Right lobe of liver (tissue), 6 donors: ENCODE measurements at places on chromosomes 4 and X.

GRCh38 chr4:81422595-81422994, 49.1 kb downstream of the RASGEF1B start:
- no peak for DNase-seq

DNA sequence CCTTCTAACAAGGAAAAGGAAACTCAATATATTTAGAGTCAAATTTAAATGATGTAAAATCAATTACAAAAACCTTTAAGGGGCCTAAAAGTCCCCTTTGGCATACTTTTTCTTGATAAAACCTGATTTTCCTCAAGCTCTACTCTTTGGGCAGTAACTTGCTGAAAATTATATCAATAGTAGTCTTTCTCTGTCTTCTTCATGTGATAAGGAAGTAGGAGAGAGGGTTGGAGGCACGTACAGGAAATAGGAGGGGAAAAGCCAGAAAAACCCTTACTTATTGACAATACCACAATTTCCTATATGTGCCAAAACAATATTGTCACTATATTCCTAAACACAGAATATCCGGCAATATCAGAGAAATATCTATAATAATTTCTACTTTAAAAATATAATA, 9.6 kb downstream of the RHOH start:
- no peak for DNase-seq

DNA sequence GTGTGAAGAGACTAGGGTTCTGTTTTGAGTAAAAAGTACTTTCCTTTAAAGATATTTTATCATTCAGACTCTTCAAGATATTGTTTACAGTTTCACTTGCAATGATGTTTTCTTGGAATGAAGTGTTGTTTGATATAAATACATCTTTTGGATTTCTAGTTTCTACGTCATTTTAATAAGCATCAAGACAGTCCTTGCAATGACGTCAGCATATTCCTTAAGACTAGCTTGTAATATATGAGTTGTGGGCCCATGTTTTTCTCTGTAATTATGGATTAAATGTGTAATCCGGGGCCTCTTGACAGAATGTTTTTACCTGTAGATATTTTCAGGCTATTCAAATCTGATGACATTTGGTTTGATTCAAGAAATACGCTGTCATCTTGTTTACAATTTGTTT, 66.1 kb downstream of the RBMX2 start:
- DNase-seq, result no peak

DNA sequence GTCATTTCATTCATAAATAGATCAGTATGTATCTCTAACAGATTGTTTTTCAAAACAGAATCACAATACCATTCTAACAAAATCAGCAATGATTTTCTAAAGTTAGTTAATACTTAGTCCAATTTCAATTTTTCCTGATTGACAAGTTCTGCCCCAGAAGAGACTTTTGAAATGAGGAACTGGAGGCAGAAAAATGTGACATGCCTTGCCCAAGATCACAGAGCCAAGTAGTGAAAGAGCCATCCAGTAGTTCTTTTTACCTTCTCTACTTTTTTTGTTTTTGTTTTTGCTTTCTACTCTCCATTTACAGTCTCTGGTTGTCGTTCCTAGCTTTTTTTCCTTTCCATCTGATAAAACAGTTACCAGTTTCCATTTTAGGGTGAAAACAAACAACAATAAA, 129.3 kb upstream of the TMEM164 start:
- no peak for DNase-seq

- DNase-seq, result no peak
Observed at GRCh38 chr4:39614487-39615162, 24.0 kb downstream of the SMIM14 start.

- DNase-seq, result no peak
Observed at GRCh38 chr4:153916273-153916755, 127.4 kb upstream of the SFRP2 start.

DNA sequence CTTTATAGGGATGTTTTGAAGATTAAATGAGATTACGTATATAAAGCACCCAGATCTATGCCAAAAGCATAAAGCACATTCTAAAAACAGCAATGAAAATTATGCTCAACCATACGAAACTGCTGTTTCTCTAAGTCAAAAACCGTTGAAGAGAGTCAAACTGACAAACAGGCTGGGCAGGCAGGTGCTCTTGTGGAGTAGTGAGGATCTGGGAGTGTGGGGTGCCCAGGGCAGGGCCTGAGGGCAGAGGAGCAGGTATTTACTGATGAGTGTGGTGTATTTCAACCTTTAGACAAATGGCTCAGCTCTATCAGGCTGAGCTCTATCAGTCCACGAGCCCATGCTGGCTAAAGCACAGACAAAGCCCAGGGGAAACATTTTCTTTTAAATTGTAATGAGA, 40.4 kb downstream of the RELL1 start:
- no peak for DNase-seq

DNA sequence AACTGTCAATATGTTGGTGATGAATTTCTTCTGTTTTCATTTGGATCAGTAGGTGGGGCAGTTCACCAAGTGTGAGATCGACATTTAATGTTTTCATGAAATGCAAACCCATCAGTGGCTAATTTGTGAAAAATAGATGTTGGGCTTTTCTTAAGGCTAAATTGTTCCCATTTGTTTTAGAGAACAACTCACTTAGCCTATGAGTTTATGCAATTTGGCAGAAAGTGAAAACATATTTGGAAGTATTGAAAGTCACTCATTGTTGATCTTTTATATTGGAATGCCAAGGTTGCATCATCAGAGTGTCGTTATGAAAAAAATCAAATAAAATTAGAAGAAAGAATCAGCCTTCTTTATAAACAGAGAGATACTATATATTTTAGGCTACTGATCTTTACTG, 132.4 kb downstream of the RPA4 start:
- no peak for DNase-seq

GRCh38 chr4:77927991-77928925, 65.6 kb downstream of the MRPL1 start:
- no peak for DNase-seq

DNA sequence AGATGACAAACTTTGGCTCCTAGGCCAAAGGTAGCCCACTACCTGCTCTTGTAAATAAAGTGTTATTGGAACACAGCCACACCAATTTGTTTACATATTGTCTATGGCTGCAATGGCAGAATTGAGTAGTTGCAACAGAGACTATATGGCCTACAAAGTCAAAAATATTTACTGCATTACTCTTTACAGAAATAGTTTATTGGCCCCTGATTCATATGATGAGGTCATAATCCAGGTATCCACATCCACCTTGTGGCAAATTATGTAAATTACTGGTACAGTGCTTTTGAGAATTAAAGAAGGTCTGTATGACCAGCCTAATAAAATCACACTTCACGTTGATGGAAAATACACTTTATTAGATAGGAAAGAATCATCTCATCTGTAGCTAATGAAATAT, 337.0 kb upstream of the DDX53 start:
- DNase-seq, result no peak

- no peak for DNase-seq
Observed at GRCh38 chrX:45699158-45699557, 498.5 kb upstream of the DIPK2B start.

DNA sequence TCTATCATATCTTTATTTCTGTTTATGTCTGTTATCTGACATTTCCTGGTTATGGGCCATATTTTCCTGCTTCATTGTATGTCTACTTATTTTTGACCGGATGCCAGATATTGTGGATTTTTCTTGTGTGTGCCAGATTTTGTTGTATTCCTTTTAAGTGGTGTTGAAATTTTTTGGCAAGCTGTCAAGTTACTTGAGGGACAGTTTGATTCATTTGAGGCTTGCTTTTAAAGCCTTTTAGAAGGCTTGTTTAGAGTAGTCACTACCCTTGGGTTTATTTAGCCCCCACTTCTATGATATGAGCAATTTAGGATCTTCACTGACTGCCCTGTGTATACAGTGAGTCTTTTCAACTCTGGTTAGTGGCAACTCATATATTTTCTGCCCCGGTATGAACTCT, 29.2 kb upstream of the NPY2R start:
- DNase-seq, result no peak

DNA sequence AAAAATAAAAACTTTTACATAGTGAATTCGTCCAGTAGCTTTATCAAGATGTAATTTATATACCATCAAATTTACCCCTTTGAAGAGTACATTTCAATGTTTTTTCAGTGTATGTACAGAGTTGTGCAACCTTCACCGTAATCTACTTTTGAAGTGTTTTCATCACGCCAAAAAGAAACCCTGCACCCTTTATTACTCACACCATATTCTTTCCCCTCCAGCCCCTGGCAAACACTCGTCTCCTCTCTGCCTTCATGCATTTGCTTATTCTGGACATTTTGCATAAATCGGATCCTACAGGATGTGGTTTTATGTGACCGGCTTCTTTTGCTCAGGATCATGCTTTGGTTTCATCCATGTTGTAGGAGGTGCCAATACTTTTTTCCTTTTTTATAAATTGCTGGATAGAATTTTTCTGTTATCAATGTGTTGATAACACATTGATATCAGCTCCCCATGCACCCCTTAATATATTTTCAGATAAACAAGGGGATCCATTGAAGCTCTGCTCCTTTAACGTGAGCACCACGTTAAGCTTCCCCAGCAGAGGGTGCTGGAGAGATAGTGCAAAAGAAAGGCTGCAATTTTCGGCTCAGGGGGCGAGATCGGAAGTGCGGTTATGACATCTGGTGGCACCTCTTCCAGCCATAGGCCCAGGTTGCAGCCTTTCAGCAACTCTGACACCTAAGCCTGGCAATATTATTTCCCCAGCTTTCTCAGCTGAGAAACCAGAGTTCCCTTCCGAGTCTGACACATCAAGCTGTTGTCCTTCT, 100.1 kb upstream of the VCX3B start:
- no peak for DNase-seq

DNA sequence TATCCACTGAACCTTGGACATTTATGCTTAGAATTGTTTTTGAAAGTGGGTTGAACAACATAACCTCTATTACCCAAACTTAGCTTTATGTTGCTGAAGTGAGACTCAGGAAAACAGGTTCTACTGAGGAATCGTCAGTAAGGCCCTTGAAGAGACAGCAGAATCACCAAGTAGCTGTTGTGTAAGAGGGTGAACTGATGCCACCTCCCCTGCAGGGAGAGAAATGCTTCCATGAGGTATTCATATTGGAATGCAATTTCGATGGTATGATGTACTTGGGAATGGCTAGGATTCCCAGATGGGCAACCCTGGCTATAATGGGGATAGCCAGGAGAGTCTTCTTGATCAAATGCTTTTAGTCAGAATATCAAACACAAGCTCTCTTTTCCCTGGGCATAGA, 4.1 kb upstream of the SCRG1 start:
- no peak for DNase-seq

GRCh38 chr4:39626261-39626660, 12.4 kb downstream of the SMIM14 start:
- no peak for DNase-seq

DNA sequence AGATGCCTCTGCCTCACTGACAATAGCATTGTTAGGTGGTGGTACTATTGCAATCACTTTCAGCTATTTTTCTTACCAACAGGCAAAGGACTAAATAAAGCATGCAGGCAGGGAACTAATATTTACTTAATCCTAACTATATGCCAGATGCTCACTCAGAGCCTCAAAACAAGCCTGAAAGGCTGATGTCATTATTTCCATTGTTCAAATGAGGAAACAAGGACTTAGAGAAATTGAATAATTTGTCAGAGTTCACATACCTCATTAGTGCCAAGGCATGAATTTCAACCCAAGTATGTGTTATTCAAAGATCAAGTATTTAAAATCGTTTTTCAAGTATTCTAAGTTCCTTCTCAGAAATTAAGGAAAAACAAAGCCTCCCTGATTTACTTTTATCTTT, 374.9 kb upstream of the TECRL start:
- no peak for DNase-seq

GRCh38 chr4:104344342-104344980, 150.2 kb downstream of the CXXC4 start:
- peak; percentile 45 for DNase-seq

GRCh38 chr4:150983851-150984250, 31.2 kb downstream of the LRBA start:
- no peak for DNase-seq

DNA sequence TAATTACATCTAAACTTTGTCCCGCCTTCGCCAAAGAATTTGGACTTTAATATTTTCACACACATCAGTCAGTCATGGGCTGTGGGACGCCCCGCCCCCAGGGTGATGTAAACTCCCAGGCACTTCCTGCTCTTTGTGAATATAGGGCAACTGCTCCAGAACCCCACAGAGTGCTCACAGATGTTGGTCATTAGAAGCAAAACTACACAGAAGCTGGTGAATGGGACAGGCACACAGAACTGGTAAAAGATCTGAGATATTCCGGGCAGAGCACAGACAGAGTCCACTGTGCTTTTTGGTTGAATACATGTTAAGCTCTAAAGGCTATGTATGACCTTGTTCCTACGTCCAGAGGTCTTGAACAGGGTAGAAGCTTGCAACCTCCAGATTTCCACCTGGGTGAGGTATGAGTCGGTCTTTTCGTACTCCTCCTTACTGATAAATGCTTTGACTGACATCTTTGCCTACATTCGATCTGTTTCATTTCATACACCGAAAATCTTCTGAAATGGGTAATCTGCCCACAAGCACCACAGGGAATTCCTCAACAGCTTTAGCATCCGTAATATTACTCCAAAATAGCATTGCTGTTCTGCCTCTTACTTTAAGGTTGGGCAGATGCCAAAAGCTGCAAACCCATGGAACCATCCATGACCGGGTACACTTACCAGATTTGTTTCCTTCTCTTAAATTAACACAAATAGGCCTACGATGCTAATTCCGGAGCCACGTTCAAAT, 144.6 kb downstream of the AMELX start:
- DNase-seq, result peak; percentile 68

- DNase-seq, result no peak
Observed at GRCh38 chr4:24840362-24840761, 45.0 kb downstream of the SOD3 start.

- DNase-seq, result no peak
Observed at GRCh38 chrX:153703036-153703370, 15.3 kb downstream of the SLC6A8 start.

GRCh38 chr4:6668391-6668790, 25.3 kb upstream of the S100P start:
- DNase-seq, result no peak

GRCh38 chrX:53471346-53471745, 37.2 kb upstream of the HSD17B10 start:
- DNase-seq, result no peak

DNA sequence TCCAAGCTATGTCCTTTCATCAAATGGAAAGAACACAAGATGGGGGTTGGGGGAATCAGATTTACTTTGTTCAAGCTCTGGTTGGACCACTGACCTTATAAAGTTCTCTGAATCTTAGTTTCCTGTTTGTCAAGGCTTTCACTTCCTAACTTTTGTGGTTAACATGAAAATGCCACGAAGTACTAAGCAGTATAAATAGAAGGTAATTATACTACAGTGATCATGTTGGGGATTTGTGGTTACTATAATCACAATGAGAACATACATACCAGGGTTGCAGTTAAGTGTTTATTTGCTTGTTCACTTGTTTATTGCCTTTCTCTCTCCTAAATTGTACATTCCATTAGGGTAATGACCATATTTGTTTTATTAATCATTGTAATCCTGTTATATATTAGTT, 53.2 kb downstream of the SPRY1 start:
- no peak for DNase-seq

DNA sequence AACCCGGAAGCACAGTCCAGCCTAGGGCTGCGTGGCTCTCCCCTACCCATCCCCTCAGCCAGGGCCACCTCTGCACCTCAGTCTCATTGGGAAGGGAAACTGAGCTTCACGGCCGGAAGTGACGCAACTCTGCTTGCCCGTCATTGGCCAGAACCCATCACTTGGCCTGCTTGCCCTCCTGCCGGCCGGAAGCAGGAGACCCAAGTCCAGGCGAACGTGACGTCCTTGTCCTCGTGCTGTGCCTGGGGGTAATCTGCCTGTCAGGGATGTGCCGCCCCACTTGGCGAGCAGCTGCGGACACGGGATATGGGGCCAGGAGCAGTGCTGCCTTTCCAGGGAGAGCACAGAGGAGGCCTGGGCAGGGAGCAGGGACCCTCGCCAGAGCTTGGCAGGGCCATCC, 31.2 kb downstream of the ZFYVE28 start:
- DNase-seq, result no peak
